ENCODE measurements at places on chromosomes 7 and 10.
A peak's percentile ranks its signal among the peaks of the same experiment; 100 is the strongest.

DNA sequence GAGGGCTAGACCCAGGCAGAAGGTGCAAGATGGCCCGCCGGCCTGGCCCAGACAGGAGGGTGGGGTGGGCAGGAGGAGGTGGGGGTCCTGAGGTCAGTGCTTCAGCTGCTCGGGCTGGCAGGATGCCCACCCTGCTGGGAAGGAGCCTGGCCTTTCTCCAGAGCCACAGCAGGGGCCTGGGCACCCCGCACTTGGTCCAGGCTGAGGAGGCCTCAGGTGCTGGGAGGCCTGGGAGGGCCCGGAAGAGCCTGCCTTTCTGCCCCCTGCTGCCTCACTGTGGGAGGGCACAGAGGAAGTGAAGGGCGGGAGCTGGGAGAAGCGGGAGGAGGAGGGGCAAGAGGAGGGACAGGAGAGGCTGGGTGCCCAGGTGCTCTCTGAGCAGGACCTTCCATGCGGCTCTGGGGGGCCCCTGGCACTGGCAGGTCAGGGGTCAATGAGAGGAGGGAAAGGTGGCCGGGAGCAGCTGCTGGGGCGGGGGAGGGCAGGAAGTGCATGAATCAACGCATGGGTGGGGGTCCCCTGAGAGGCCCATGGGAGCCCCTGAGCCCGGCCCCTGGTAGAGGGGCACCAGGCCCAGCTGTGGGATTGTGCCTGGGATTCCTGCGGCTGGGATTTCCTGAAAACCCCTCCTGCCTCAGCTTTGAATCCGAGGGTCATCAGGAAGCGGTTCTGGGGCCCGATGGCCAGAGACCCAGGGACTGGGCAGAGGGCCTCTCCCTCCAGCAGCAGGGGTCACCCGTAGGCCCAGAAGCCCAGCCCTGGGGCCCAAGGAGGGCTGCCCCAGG, 49.9 kb downstream of the PWWP2B start:
- peak overlapping the region; percentile 71 for H3K27ac ChIP-seq
- no peaks in the 10 kb centered on the region for H3K36me3 ChIP-seq
- no peak for DNase-seq
- no peaks in the 10 kb centered on the region for H3K27me3 ChIP-seq

- DNase-seq = no peak
- no peak overlapping the region for H3K27ac ChIP-seq
- H3K36me3 ChIP-seq = no peaks in the 10 kb centered on the region
- H3K27me3 ChIP-seq = no peaks in the 10 kb centered on the region
Observed at GRCh38 chr7:98509836-98510235, 107.2 kb upstream of the NPTX2 start.

DNA sequence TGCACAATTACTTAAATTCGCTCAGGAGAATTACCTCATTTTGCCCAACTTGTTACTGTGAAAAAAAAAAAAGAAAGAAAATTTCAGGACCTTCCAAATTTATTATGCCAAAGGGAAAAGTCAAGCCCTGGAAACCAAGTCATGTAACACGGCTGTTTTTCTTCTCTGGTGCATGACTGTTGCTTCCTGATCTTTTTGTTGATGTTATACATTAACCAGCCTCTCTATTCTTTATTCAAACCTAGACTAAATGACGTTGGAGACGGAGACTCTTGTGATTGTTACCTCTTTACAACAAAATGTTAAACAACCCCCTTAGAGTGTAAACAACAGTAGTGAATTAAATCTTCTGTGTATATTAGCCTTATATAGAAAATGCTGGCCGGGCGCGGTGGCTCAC, 16.1 kb upstream of the ZC3HAV1 start:
- no peak overlapping the region for H3K4me3 ChIP-seq
- H3K36me3 ChIP-seq = no peaks in the 10 kb centered on the region

GRCh38 chr7:19491821-19492452, 216.9 kb downstream of the POLR1F start:
- no peaks in the 10 kb centered on the region for H3K4me1 ChIP-seq
- H3K27me3 ChIP-seq = no peaks in the 10 kb centered on the region
- no peak overlapping the region for H3K4me3 ChIP-seq
- H3K36me3 ChIP-seq = no peaks in the 10 kb centered on the region
- no peak for DNase-seq

DNA sequence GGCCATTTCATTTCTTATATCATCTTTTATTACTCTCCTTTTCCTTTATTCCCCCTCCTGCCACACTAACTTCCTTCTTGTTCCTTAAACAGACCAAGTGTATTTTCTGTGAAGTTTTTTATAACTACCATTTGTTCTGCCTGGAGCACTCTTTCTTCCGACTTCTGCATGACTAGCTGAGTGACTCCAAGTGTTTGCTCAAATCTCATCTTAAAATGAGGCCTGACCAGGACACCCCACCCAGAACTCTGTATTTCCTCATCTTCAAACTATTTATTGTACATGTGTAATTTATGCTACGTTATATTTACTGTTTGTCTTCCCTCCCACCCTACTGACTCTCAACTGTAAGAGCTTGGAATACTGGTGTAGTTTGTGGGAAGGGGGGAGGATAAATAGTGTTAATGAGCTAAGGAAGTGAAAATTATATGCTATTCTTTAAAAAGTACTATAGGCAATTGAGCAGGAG, 3.2 kb downstream of the MINDY3 start:
- no peak for DNase-seq
- no peak overlapping the region for H3K27ac ChIP-seq
- no peak overlapping the region for H3K4me3 ChIP-seq
- H3K36me3 ChIP-seq = no peaks in the 10 kb centered on the region

GRCh38 chr10:95395947-95396449, 105.2 kb upstream of the PDLIM1 start:
- peaks cover 3% of the 10 kb centered on the region for H3K36me3 ChIP-seq
- DNase-seq = peak; percentile 33
- H3K27ac ChIP-seq = peak overlapping the region; percentile 69

- no peak for DNase-seq
- peaks cover 11% of the 10 kb centered on the region for H3K4me1 ChIP-seq
- H3K27ac ChIP-seq = no peak overlapping the region
- H3K36me3 ChIP-seq = no peaks in the 10 kb centered on the region
Observed at GRCh38 chr10:88456730-88457129, 126.4 kb downstream of the RNLS start.

DNA sequence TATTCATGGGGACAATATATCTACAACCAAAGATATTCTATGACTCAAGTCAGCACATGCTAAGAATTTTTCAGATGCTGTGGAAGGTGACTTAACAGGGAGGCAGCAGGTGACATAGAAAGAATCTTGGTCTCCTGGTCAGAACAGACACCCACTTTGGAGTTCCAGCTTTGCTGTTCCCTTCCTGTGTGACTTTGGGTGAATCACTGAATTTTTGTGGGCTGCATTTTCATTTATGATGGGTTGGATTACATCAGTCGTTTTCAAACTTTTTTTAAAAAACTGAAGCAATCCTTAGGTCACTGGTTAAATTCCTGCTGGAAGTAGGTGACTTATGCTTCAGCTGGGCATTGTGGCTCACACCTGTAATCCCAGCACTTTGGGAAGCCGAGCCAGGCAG, 24.9 kb downstream of the RGR start:
- H3K27me3 ChIP-seq = no peaks in the 10 kb centered on the region
- H3K36me3 ChIP-seq = no peaks in the 10 kb centered on the region
- no peak overlapping the region for H3K27ac ChIP-seq

GRCh38 chr10:92342796-92343195, 51.8 kb downstream of the MARCHF5 start:
- no peak for DNase-seq
- H3K27ac ChIP-seq = no peak overlapping the region
- H3K36me3 ChIP-seq = peaks cover 6% of the 10 kb centered on the region
- no peaks in the 10 kb centered on the region for H3K4me1 ChIP-seq

GRCh38 chr7:38282081-38282480, 8.6 kb upstream of the TARP start:
- H3K4me1 ChIP-seq = no peaks in the 10 kb centered on the region
- no peaks in the 10 kb centered on the region for H3K27me3 ChIP-seq
- DNase-seq = no peak
- H3K36me3 ChIP-seq = no peaks in the 10 kb centered on the region

DNA sequence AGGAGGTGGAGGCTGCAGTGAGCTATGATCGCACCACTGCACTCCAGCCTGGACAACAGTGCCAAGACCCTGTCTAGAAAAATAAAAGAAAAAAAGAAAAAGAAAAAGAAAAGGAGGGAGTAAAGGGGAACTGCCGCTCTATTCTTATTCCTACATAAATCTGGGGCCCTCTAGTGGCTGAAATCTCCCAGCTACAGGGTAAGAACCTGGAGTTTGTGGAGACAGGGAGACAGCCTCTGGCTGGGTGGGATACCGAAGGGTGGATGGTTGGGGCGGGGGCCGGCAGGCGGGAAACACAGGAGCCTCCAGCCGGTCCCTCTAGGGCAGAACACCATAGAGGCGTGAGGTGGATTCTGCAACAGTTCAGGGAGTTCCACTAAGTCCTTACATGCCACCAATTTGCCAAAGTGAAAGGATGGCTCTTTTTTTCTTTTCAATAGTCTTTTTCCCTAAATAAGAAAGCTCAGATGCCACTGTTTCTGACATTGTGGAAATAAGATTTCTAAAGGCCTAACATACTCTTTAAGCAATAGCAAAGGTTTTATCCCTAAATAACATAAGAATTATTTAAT, 117.3 kb downstream of the SVIL start:
- no peaks in the 10 kb centered on the region for H3K27me3 ChIP-seq
- no peak for DNase-seq
- no peak overlapping the region for H3K4me3 ChIP-seq
- peaks cover 98% of the 10 kb centered on the region for H3K36me3 ChIP-seq
- peaks cover 74% of the 10 kb centered on the region for H3K4me1 ChIP-seq

DNA sequence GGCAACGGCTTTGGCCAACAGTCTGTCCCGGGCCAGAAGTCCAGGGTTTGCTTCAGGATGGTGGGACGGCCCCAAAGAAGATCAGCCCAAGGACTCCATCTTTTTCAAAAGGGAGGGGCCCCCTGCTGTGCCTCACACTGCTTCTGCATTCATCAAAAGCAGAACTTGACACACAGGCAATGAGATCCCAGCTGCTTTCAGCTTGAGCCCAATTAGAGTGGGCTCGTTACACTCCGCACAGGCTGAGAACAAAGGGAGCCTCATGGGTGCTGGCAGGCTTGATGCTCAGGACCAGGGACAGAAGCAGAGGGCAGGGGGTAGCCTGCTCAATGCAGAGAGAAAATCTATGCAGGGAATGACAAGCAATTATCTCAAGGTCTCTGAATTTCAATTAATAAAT, 45.5 kb downstream of the VOPP1 start:
- peaks cover 62% of the 10 kb centered on the region for H3K4me1 ChIP-seq
- H3K27ac ChIP-seq = peak overlapping the region; percentile 58
- peak overlapping the region; percentile 3 for H3K4me3 ChIP-seq
- H3K27me3 ChIP-seq = no peaks in the 10 kb centered on the region
- no peaks in the 10 kb centered on the region for H3K36me3 ChIP-seq

DNA sequence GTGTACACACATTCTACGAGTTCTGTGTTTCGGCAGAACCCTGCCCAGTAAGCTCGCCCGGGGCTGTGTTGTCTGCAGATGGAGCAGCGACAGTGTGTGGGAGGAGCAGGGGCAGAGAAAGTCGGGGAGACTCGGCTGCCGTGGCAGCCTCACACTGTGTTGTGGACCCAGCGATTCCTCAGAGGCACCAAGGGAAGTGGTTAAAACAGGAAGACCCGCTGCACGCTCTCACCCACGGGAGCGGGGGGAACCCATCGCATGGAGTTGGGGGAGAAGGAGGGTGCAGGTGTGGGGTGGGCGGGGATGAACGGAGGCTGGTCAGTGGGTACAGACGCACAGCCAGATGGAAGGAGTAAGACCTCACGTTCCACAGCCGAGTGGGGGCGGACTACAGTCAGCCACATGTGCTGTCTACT, 250.2 kb downstream of the ELFN1 start:
- H3K4me1 ChIP-seq = peaks cover 12% of the 10 kb centered on the region
- no peak overlapping the region for H3K27ac ChIP-seq
- H3K4me3 ChIP-seq = no peak overlapping the region
- H3K27me3 ChIP-seq = no peaks in the 10 kb centered on the region
- no peak for DNase-seq

GRCh38 chr7:96181174-96181573, 140.7 kb downstream of the SLC25A13 start:
- DNase-seq = no peak
- peaks cover 88% of the 10 kb centered on the region for H3K36me3 ChIP-seq
- H3K4me3 ChIP-seq = no peak overlapping the region
- no peaks in the 10 kb centered on the region for H3K4me1 ChIP-seq
- no peak overlapping the region for H3K27ac ChIP-seq
- no peaks in the 10 kb centered on the region for H3K27me3 ChIP-seq

DNA sequence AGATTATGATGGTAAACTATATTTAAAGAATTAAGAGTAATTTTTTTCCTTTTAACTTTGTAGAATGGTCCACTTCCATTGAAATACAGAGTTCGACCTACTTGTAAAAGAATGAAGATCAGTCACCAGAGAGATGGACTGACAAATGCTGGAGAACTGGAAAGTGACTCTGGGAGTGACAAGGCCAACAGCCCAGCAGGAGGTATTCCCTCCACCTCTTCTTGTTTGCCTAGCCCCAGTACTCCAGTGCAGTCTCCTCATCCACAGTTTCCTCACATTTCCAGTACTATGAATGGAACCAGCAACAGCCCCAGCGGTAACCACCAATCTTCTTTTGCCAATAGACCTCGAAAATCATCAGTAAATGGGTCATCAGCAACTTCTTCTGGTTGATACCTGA, 8.3 kb downstream of the BMI1 start:
- no peak overlapping the region for H3K27ac ChIP-seq
- H3K27me3 ChIP-seq = no peaks in the 10 kb centered on the region
- peaks cover 5% of the 10 kb centered on the region for H3K36me3 ChIP-seq
- H3K4me1 ChIP-seq = peaks cover 3% of the 10 kb centered on the region
- DNase-seq = no peak

GRCh38 chr7:158039270-158039669, 548.4 kb downstream of the PTPRN2 start:
- H3K27me3 ChIP-seq = no peaks in the 10 kb centered on the region
- no peak overlapping the region for H3K4me3 ChIP-seq
- no peak for DNase-seq

DNA sequence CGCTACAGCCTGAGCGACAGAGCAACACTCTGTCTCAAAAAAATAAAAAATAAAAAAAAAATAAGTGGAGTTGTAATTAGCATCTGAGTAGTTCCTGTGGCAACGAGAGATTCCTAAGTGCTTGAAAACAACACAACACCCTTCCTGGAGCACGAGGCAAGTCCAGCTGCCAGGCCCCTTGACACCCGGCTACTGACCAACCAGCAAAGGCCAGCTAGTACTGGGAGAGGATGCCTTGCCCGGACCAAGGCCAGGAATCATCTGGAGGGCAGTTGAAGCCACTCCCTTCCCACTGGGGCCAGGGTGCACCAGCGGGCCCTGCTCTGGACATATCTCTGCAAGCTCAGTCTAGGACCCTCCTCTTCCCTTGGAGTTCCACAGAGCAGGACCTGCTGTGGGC, 536 bp downstream of the C10orf105 start:
- DNase-seq = no peak
- no peaks in the 10 kb centered on the region for H3K27me3 ChIP-seq
- peak overlapping the region; percentile 23 for H3K27ac ChIP-seq
- peaks cover 11% of the 10 kb centered on the region for H3K4me1 ChIP-seq
- H3K36me3 ChIP-seq = no peaks in the 10 kb centered on the region
- no peak overlapping the region for H3K4me3 ChIP-seq

GRCh38 chr10:77501846-77502261, 135.8 kb downstream of the KCNMA1 start:
- no peaks in the 10 kb centered on the region for H3K36me3 ChIP-seq
- no peak overlapping the region for H3K4me3 ChIP-seq
- DNase-seq = no peak
- H3K27ac ChIP-seq = no peak overlapping the region
- H3K27me3 ChIP-seq = no peaks in the 10 kb centered on the region
